ENCODE measurements at places on chromosomes 2 and 18.

- no peak for DNase-seq
Observed at GRCh38 chr18:34701911-34702310, 8.2 kb upstream of the DTNA start.

GRCh38 chr2:164285576-164285975 is 335.7 kb downstream of the GRB14 start:
- no peak for DNase-seq

- DNase-seq: no peak
Observed at GRCh38 chr18:57107140-57107832, 39.6 kb upstream of the BOD1L2 start.

DNA sequence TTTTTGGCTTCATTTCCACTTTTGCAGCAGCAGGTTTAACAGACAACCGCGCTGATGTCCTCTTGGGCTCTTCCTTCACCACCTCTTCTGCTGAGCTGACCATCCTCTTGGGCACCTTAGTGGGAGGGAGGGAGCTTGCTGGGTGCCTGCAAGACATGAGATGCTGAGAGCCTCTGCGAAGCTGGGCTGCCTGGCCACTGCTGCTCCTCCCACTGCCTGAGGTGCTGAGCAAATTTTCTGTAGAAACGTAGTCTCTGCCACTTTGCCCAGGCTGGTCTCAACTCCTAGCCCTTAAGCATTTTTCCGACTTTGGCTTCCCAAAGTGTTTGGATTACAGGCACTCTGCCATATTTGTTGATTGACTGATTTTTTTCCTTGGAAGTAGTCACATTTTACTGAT is 422.2 kb upstream of the MC4R start:
- DNase-seq: no peak

DNA sequence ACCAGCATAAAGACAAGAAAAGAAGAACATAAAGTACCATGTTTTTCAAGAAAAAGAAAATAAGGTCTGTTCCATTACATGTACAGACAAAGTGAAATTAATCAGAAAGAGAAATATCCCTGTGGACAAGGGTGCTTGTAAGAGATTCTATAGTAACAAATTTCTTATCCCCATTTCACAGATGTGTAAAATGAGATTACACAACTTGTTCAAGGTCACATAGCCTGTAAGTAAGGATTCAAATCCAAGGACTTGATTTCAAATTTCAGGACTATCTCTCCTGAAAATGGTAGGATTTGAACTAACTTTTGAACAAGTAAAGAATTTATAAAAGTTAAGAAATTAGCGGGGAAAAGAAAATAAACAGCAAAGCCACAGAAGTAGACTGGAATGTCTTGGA is 248.2 kb upstream of the SLC39A10 start:
- DNase-seq: no peak

DNA sequence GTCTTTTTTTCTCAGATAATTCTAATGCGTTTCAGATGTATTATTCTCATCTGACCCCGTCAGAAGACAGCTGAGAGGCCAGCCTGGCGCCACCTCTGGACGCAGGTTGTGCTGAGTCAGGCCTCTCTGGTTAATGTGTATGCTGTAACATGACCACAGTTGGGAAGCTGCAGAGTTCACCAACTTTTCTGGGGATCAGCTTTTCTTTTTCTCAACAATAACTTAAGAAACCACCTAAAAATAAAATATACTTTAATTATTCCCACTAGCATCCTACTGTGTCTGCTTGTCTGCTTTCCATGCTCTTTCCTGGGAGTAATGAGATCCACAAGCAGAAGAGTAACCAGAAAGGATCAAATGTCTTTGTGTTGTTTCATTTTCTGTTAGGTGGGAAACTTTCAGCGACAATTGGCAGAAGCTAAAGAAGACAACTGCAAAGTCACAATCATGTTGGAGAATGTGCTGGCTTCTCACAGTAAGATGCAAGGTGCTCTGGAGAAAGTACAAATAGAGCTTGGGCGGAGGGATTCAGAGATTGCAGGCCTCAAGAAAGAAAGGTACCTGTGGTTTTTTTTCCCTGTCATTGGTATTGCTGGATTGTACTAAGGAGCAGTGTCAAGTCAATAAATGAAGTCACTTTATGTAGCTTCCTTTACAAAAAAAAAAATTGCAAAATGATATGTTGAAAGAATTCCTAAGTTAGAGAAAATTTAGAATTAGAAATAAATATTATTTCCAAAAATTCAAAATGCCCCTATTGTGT is 79.8 kb downstream of the CCDC150 start:
- DNase-seq: no peak

DNA sequence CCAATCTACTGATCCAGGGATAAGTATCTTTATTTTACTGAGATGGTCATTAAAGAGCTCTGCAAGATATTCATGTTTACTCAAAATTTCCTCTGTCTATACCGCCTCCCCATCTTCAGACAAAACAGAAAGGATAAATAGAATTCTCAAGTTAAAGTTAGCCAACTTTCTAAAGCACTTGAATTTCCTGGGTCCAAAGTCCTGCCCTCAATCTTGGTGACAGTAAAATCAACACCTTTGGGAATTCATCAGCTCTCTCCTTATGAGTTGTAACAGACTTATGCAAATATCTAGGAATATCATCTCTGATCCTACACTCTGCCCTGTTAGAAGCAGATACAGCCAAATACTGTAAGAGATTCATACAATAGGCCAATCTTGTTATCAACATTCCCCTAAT is 122.5 kb upstream of the HAAO start:
- DNase-seq: no peak

GRCh38 chr2:85481818-85482777 is 56.9 kb upstream of the MAT2A start:
- no peak for DNase-seq

- no peak for DNase-seq
Observed at GRCh38 chr18:74294526-74294925, 2.8 kb upstream of the CYB5A start.

DNA sequence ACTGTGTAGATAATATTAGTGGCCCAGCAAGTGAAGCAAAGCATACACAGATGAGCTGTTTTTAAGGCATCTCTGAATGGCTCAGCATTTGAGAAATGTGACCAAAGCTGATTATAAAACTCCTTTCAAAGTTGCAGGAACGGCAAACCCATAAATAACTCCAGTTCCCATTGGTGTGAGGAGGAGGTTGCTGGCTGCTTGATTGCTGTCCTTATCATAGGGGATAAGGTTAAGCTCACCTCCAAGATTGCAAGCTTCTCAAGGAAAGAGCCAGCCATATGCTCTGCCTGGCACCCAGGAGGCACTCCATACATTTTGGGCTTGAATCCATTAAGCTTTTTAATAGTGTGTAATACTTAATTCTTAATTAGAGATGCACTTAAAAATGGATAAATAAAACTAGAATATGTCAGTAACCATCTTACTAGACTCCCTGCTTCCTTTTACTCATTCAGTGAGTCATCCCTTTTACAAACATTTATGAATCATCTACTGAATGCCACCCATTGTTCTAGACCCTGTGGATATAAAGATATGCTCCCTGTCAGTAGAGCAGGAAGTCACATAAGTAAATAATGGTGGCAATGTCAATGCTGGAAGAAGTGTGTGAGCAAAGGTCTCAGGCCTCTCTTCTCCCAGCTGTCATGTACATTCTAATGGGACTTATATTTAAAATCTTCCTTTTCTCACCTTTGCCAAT is 99.3 kb downstream of the SPATS2L start:
- no peak for DNase-seq

DNA sequence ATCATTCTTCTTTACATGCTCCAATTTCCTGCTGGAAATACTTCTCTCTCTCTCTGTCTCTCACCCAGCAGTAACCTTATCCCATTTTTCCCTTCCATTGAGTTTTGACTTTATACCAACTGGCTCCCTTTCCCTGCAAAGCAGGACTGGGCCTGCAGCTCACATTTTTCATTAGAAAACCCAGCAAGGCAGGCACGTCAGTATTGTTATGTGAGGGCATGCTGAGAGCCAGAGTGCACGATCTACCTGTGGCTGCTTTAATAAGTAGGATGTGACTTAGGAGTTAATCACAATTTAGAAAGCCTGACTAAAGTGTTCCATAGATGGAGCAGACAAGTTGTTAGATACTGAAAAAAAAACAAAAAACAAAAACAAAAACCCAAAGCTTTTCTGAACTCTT is 5.2 kb upstream of the NDUFV2 start:
- DNase-seq: no peak

GRCh38 chr2:118577202-118577601 is 270.2 kb downstream of the EN1 start:
- no peak for DNase-seq

- DNase-seq: no peak
Observed at GRCh38 chr18:79962835-79963657, 1.4 kb upstream of the HSBP1L1 start.
